Neural progenitor cell (in vitro differentiated cells): ENCODE measurements at places on chromosomes 4 and X.

- no peak for DNase-seq
Measured at GRCh38 chr4:53654300-53654758, 63.0 kb upstream of the LNX1 start.

GRCh38 chr4:163758032-163758431, 263.5 kb downstream of the TMA16 start:
- no peak for DNase-seq

- DNase-seq = no peak
Measured at GRCh38 chr4:176438401-176438800, 118.6 kb downstream of the SPCS3 start.

DNA sequence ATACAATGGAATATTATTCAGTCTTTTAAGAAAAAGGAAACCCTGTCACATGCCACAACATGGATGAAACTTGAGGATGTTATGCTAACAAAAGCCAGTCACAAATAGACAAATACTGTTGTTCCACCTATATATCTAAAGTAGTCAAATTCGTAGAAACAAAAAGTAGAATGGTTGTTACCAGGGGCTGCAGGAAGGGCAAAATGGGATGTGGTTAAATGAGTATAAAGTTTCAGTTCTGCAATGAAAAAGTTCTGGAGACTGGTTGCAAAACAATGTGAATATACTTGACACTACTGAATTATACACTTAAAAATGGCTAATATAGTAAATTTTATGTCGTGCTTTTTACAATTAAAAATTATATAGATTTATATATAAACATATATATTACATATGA, 12.2 kb downstream of the SPOCK3 start:
- no peak for DNase-seq

- no peak for DNase-seq
Measured at GRCh38 chr4:110361921-110362320, 114.0 kb upstream of the ENPEP start.

DNA sequence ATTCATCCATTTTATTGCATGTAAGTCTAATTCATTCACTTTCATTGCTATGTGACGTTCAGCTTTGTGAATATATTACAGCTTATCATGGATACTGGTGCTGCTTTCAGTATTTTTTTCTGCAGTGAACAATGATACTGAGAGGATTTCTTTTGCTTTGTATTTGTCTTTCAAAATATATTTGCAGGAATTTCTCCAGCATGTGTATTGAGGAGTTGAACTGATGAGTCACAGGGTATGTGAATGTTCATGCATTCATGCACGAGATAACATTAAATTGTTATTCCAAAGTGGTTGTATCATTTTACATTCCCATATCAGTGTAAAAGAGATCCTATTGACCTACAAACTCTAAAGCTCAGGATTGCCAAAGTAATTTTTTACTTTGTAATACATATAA, 283.8 kb upstream of the ARSJ start:
- DNase-seq = no peak

DNA sequence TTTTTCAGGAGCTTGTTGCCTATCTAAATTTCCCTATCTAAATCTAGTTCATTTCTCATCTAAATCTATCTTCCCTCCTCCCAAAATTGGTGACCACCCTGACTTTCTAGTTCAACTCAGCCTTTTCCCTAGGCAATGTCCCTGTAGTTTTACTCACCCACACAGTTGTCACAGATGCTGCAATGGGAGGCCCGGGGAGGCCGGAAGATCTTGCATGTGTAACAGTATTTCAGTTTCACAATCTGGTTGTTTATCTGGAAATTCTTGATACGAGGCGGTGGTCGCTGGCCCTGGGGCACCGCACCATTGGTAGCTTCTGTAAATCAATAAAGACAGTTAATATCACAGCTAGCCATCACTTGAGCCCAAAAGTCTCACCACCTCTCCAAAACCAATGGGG, 20.2 kb downstream of the ZDHHC9 start:
- DNase-seq = no peak

- no peak for DNase-seq
Measured at GRCh38 chr4:55530691-55531090, 16.0 kb downstream of the CLOCK start.

DNA sequence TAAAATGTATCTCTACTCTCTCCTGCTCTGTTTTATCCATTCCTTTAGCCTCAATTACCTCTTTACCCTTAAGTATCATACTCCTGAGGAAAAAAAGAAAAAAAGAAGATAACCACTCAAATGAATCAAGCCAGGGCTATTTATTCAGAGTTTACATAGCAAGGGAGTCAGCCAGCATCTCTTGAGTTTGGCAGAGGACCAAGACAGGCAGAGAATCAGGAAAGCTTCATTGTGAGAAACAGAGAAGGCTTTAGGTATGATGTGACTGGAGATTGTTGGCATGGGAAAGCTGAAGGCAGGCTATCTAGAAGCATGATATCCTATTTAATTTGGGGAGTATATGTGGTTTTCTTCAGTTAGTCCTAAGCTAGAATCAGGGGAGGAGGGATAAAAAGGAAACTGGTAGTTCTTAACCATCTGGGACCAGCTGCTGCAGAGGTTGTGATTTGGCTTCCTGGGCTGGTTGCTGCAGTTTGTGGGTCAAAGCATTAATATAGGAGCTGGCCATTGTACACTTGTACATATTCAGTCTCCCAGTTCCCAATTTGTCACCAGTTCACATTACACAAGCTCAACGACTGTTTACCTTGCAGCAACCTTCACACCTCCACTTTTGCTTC, 11.2 kb downstream of the APELA start:
- DNase-seq = no peak

DNA sequence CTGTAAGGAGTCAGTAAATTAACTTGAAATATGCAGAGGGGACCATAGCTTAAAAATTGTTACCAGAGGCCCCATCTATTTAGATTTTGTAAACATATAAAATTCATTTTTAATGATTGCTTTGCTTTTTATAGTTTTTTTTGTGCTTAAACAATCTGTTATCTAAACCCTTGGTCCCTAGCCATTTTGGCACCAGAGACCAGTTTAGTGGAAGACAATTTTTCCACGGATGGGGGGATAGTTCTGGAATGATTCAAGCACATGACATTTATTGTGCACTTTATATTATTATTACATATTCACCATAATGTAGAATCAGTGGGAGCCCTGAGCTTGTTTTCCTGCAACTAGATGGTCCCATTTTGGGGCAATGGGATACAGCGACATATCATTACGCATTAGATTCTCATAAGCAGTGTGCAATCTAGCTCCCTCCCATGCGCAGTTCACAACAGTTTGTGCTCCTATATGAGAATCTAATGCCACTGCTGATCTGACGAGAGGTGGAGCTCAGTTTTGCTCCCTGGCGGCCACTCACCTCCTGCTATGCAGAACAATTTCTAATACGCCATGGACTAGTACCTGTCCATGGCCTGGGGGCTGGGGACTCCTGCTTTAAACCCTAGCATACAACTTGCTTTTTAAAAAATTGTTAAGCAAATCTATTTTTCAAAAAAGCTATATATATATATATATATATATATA, 5.9 kb downstream of the ZXDA start:
- no peak for DNase-seq

GRCh38 chrX:618761-619450, 11.7 kb upstream of the SHOX start:
- DNase-seq = peak; percentile 43

DNA sequence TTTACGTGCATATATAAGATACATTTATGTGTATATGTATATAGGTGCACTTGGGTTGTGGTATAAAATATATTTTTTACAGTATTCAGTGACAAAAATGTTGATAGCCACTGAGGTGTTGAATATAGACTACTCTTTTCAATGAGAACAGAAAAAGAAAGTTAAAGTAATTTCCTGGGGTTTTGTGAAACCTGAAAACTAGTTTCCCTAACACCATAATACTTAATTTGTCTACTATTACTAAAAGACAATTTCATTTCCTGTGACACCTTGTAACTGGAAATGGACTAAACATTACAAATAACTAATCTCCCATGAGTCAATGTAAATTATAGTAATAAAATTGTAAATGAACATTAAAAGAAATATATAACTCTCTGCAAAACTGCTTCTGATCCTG, 32.0 kb upstream of the MAP9 start:
- DNase-seq = no peak

- DNase-seq = no peak
Measured at GRCh38 chr4:83172371-83172770, 57.8 kb upstream of the PLAC8 start.

GRCh38 chr4:165502916-165503907, 124.4 kb downstream of the CPE start:
- DNase-seq = no peak

GRCh38 chrX:69133921-69134542, 31.2 kb downstream of the PJA1 start:
- DNase-seq = peak; percentile 75

DNA sequence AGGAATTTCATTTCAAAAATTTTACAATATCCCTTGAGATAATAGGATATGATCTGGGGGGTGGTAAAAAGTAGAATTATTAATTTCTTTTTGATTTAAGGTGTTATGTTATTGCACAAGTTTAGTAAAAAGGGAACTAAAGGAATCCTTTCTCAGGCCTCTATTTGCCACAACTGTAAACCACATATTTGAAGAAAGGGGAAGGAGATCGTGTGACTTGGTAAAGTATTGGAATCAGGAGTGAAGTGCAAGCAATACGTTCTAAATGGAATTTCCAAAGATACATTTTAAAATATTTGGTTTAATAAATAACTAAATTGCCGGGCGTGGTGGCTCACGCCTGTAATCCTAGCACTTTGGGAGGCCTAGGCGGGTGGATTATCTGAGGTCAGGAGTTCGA, 35.3 kb upstream of the SCRG1 start:
- no peak for DNase-seq

GRCh38 chr4:163895378-163896005, 401.0 kb downstream of the TMA16 start:
- DNase-seq = no peak

- peak; percentile 80 for DNase-seq
Measured at GRCh38 chr4:184389978-184390900, 84.1 kb downstream of the IRF2 start.

GRCh38 chrX:136711147-136711546, 63.2 kb downstream of the CD40LG start:
- DNase-seq = peak; percentile 29

DNA sequence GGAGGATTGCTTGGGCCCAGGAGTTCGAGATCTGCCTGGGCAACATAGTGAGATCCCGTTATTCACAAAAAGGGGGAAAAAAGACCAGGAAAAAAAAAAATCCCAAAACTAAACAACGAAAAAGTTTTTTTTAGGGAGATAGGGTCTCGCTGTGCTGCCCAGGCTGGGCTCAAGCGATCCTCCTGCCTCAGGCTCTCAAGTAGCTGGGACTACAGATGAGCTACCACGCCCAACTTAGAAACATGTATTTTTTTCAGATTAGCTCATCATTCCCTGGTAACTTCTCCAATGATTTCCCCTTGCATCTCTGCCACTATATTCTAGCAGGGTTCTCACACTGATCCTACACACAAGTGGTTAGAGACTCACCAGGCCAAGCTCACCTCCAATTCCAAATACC, 24.4 kb upstream of the IRAK1 start:
- no peak for DNase-seq

DNA sequence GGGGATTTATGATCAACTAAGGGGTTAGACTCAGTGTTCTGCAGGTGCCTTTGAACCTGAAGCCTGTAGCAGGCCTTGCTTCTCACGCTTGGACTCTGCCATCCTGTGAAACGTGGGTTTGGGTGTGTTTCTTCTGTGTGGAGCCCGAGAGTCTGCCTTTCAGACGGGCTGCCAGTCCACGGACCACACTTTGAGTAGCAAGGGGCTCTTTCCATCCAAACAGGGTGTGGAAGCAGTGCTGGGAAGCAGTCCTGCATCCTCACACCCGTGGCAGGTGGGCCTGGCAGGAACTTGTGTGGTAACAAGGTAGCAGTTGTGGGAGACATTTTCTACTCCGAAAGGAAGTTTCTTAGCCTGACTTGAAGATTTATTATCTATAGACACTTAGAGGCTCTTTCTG, 22.7 kb downstream of the RGS12 start:
- no peak for DNase-seq

DNA sequence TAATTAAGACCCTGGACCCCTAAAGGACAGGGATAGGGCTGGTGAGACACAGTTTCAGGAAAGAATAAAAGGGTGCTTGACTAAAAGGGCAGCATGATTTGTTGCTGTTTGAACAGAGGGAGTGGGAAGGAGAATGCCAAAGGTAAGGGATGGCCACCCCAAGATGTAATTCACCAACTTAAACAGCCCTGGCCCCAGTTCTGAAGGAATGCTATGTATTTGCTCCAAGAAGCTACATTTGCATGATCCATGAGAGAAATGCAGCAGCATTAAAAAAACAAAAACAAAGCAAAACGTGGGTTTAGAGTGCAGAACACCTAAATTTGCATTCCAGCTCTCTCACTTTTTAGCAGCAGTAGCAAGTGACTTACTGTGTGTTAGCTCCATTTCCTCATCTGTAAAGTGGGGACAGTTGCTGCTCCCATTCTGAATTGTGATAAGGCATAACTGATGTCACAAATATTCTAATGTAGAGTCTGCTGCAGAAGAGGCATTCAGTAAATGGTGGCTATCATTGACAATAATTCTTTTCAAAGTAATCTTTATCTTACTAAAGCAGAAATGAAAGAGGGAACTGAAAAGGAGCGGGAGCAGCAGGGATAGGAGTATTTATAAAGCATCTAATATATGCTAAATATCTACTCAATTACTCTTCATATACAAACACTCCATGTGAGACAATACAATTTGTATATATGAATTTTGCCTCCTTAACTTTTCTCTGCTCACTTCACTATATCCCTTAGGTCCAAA, 115.8 kb downstream of the PPARGC1A start:
- no peak for DNase-seq

- DNase-seq = no peak
Measured at GRCh38 chr4:20109391-20109790, 142.3 kb upstream of the SLIT2 start.

DNA sequence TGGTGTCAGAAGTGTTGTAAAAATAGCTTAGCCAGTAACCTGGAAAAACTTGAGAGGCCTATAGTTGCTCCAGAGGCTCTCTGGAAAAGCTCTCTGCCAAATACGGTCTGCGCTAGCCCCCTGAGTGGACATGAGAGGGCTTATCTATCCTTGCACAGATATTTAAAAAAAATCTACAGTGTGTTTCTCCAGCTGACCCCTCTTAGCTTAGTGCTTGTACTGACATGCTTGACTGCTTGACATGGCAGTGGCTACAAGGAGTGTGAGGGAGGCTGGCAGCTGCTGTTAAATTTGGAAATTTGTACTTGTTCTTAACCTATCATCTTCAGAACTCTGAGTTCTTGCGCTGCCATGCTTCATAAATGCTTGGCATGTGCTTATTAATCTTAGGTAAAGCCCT, 229.2 kb downstream of the RBMX2 start:
- no peak for DNase-seq

GRCh38 chr4:94536649-94537469, 85.1 kb downstream of the PDLIM5 start:
- DNase-seq = peak; percentile 19

DNA sequence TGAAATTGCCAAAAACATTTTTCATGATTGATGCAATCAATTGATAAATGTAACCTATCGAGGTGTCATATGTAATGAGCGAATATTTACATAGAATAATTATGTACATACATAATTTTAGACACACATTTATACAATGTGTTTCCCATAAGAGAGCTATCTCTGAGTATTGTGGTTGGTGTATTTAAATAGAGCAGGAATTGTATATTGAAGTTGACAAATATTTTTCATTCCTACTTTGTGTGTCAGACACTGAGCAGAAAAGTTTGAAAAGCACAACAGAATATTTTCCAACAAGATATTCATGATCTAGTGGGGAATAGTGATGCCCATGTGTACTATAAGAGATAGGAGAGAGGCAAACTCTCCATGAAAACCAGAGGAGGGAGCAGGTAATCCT, 295.2 kb downstream of the ANKRD50 start:
- no peak for DNase-seq

GRCh38 chrX:41875142-41875541, 48.2 kb downstream of the CASK start:
- no peak for DNase-seq
